Smooth muscle cell of the coronary artery (primary cell): ENCODE measurements at places on chromosomes 2 and 18. TPM values are rescaled to one million over a fixed set of nuclear protein-coding genes. Genes with fewer than 3 reads are reported as not detected.

Gene TNS1
- 64.1 and 103 TPM in 2 replicates for total RNA-seq

Gene SPRED2
- total RNA-seq: 4.6 and 5.1 TPM in 2 replicates

Gene EHD3
- 23.1 and 62.2 TPM in 2 replicates for total RNA-seq

Gene IL37
- not detected in 2 replicates for total RNA-seq

Gene AQP12B
- total RNA-seq: not detected in 2 replicates

Gene DUSP2
- 0.12 and 0.38 TPM in 2 replicates for total RNA-seq

Gene GCG
- not detected in 2 replicates for total RNA-seq

Gene FASTKD1
- 9.7 and 15.0 TPM in 2 replicates for total RNA-seq

Gene EPG5
- 20.4 and 30.5 TPM in 2 replicates for total RNA-seq

Gene TMEM247
- not detected in 2 replicates for total RNA-seq

Gene ABCG5
- total RNA-seq: not detected in 2 replicates

Gene IL36G
- not detected in 2 replicates for total RNA-seq

Gene DYNAP
- not detected in 2 replicates for total RNA-seq

Gene TEX44
- not detected in 2 replicates for total RNA-seq

Gene QPCT
- total RNA-seq: 2.2 and 13.6 TPM in 2 replicates

Gene TMEM163
- 0.08 TPM in 1 of 2 replicates, not detected in the other for total RNA-seq

Gene TTC32
- 3.0 and 3.3 TPM in 2 replicates for total RNA-seq

Gene CNTNAP5
- total RNA-seq: 0.38 TPM in 1 of 2 replicates, not detected in the other

Gene MAB21L4
- total RNA-seq: not detected in 2 replicates

Gene SIX2
- 0.38 and 0.47 TPM in 2 replicates for total RNA-seq

Gene IL36A
- not detected in 2 replicates for total RNA-seq

Gene RNF125
- 0.08 and 0.35 TPM in 2 replicates for total RNA-seq

Gene ANO7
- total RNA-seq: 0.12 and 0.23 TPM in 2 replicates

Gene AGXT
- total RNA-seq: not detected in 2 replicates

Gene CACNB4
- 0.15 and 10.5 TPM in 2 replicates for total RNA-seq

Gene FAP
- total RNA-seq: 169 and 182 TPM in 2 replicates

Gene VAMP5
- total RNA-seq: 65.5 and 97.5 TPM in 2 replicates

Gene ERICH2
- 1.4 TPM in 1 of 2 replicates, not detected in the other for total RNA-seq

Gene POTEJ
- not detected in 2 replicates for total RNA-seq
